NCI-H510A (cell line): ENCODE measurements at places on chromosomes 1 and 21.
A peak's percentile ranks its signal among the peaks of the same experiment; 100 is the strongest.

DNA sequence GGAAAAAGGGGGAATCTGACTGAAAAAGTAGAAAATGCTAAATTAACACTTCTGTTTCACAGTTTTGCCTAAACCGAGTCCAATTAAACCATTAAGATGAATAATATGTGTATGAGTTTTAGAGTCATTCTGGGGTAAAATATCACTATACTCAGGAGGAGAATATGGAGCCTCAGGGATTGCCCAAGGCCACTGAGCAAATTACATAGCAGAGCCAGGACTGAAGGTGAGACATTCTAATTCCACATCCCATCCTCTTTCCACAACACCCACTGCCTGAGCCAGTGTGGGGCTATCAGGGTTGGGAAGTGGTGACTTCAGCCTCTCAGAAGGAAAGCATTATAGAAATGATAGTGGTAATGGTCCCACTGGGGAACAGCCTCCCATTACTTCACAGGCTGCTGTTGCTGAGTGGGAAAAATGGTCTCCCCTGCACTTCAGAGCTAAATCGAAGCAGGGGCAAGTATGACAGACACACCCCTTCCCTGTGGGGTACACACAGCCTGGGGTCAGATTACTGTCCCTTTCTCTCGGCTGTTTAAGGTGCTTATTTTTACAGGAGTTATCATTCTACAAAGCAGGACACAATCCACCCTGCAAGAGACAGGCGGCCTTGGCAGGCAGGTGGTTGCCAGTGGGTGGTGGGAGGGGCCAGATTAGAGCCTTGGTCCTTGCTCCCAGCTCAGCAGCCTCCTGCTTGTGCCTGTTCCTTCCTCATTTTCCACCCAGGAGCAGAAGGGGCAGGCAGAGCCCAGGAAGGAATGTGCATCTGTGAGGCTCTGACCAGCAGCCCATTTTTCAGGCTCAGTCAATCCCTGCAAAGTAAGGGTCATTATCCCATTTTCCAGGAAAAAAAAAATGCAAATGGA is 9.5 kb upstream of the BCAR3 start:
- peak; percentile 38 for DNase-seq

DNA sequence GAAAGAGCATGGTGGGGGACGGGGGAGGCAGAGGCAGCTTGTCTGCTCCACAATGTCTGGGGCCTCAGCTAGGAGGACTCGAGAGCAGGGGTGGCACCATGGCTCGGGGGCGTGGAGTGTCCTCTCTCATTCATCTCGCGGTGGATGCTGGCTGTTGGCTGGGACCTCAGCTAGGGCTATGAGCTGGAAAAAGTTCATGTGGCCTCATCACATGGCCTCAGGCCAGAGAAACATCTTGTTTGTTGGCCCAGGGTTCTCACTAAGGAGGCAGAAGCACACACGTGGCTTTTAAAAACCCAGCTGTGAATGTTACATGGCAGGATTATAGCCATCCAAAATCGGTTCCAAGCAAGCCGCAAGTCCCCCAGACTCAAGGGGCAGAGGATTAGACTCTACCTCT is 6.2 kb upstream of the CENPS start:
- no peak for DNase-seq

GRCh38 chr1:156244712-156245111 is 2.7 kb downstream of the BGLAP start:
- DNase-seq, result no peak

DNA sequence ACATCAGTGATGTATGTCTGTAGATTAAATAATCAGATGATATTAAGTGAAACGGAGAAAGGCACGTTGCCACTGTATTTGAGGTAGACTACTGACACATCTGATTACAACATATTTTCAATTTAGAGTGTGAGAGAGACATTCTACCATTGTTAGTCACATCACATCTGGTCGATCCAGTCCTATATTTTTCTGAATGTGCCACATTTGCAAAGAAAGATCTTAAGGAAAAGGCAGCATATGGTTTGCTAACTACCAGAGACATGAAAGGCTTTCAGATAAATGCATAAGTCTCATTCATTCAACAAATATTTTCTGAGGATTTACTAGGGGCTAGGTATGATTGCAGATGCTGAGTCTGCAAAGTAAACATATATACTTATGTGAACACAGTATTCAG is 114.3 kb upstream of the RUNX1 start:
- no peak for DNase-seq

- peak; percentile 86 for DNase-seq
Measured at GRCh38 chr1:37989361-37989930, 376 bp downstream of the SF3A3 start.

- DNase-seq, result no peak
Measured at GRCh38 chr1:234702342-234703000, 92.5 kb upstream of the IRF2BP2 start.

GRCh38 chr21:29219165-29219770 is 79.5 kb upstream of the BACH1 start:
- DNase-seq, result no peak
